ENCODE measurements at places on chromosomes 13 and 19. TPM values are rescaled to one million over a fixed set of nuclear protein-coding genes. Genes with fewer than 3 reads are reported as not detected.

DNA sequence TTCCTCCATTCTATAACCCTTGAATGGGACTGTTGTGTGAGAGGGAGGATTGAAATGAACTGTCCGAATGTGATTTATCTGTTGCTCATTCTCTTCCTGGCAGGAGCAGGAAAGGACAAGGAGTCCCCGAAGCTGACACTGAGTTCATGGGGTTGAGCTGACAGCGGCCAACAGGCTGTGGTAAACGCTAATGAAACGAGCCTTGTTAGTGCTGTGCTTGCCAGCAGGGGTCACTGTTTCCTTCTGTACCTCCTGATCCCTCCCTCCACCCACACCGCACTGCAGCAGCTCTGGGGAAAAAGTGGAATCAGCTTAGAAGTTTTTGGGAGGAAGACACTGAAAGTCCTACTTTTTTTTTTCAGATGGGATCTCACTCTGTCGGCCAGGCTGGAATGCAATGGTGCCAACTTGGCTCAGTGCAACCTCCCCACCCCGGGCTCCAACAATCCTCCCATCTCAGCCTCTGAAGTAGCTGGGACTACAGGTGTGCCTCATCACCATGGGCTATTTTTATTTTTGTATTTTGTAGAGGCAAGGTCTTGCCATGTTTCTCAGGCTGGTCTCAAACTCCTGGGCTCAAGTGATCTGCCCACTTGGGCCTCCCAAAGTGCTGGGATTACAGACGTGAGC lies 6.7 kb upstream of the ZNF761 start:
- H3K27me3 ChIP-seq: no peaks in the 10 kb centered on the region
- peak; percentile 47 for DNase-seq
- no peaks in the 10 kb centered on the region for H3K36me3 ChIP-seq
- H3K4me3 ChIP-seq: no peak overlapping the region

GRCh38 chr13:65260946-65261891 lies 1968.9 kb downstream of the PCDH9 start:
- H3K36me3 ChIP-seq: no peaks in the 10 kb centered on the region
- H3K4me3 ChIP-seq: no peak overlapping the region
- DNase-seq: no peak
- no peaks in the 10 kb centered on the region for H3K4me1 ChIP-seq
- H3K27ac ChIP-seq: no peak overlapping the region

- no peak overlapping the region for H3K27ac ChIP-seq
- no peak overlapping the region for H3K4me3 ChIP-seq
- no peaks in the 10 kb centered on the region for H3K36me3 ChIP-seq
- no peaks in the 10 kb centered on the region for H3K27me3 ChIP-seq
Measured at GRCh38 chr13:62067821-62068220, 652.2 kb upstream of the PCDH20 start.

DNA sequence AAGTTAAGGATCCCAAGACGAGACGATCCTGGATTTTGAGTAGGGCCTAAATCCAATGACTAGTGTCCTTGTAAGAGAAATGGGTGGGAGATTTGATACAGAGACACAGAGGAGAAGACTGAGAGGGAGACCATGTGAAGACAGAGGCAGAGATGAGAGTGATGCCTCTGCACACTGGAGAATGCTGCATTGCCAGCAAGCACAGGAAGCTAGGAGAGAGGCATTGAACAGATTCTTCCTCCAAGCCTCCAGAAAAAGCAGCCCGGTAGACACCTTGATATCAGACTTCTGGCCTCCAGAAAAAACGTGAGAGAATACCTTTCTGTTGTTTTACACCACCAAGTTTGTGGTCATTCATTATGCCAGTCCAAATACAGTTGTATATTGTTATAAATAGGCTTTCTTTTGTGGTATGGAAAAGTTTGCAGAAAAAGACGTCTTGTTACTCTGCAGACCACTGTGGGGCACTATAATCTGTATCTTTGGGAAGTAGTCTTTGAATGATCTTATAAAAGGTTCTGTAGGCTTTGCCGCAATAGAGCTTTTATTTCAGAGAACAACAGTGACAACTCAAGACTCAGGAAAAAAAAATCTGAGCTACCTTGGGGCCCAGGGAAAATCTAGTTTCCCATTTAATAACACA lies 17.9 kb upstream of the RFC3 start:
- H3K27ac ChIP-seq: no peak overlapping the region
- no peaks in the 10 kb centered on the region for H3K36me3 ChIP-seq
- no peaks in the 10 kb centered on the region for H3K27me3 ChIP-seq
- no peaks in the 10 kb centered on the region for H3K4me1 ChIP-seq

DNA sequence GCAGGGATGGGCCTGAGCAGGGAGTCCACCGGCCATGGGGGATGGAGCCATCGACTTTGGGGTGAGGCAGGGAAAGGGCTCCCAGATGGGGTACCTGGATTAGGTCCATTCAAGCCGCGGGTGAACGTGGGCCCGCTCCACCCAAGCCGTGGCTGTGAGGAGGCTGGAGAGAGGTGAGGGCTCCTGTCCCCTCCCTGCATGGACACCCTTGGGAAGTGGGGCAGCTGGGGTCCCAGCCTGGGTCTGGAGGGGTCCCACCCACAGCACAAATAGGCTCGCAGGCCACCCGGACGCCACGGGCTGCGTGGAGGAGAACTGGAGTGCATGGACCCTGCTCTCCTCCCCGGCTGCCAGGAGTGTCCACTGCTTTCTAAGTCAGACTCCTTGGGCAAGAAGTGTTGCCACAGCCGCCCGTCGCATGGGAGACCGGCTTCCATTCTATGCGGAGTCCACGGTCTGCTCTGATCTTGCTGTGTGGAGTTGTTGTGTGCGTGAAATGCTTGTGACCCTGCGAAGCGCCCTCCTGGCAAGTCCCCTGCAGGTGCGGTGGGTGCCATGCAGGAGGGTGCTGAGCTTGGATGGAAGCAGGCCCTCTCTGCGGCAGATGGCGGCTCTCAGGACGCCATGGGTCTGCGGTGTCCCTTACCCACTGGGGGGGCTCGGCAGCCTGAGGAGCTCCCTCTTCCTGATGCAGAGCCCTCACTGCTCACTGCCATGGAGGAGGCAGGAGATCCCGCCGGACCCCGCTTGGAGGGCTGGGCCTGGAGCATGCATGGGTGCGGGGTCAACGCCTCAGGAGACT lies 2.0 kb downstream of the DAZAP1 start:
- no peak for DNase-seq
- H3K27me3 ChIP-seq: no peaks in the 10 kb centered on the region
- peaks cover 54% of the 10 kb centered on the region for H3K4me1 ChIP-seq
- peak overlapping the region; percentile 87 for H3K27ac ChIP-seq
- H3K4me3 ChIP-seq: peak overlapping the region; percentile 90

DNA sequence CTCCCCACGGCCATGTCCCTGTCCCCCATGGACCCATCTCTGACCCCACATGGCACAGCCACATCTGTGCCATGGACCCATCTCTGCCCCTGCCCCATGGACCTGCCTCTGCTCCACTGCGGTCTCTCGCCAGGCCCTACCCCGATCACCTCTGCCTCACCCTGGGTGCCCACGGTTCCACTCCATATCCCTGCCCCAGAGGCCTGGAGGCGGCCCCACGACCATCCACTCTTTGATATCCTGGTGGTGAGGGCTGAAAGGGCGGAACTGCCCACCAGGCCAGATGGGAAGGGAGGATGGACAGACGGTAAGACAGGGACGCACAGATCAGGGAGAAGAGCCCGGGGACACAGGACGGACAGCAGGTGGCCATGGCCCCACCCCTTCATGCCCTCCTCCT lies 327 bp downstream of the PTGER1 start:
- H3K27ac ChIP-seq: no peak overlapping the region
- peaks cover 23% of the 10 kb centered on the region for H3K27me3 ChIP-seq
- DNase-seq: no peak
- peaks cover 33% of the 10 kb centered on the region for H3K4me1 ChIP-seq

GRCh38 chr19:35429698-35430408 lies 18.2 kb upstream of the FFAR2 start:
- H3K27me3 ChIP-seq: no peaks in the 10 kb centered on the region
- H3K4me3 ChIP-seq: no peak overlapping the region
- DNase-seq: no peak
- no peaks in the 10 kb centered on the region for H3K36me3 ChIP-seq
- no peak overlapping the region for H3K27ac ChIP-seq

- H3K4me1 ChIP-seq: no peaks in the 10 kb centered on the region
- H3K36me3 ChIP-seq: no peaks in the 10 kb centered on the region
Measured at GRCh38 chr19:35619290-35619923, 6.9 kb downstream of the HAUS5 start.

- H3K27ac ChIP-seq: no peak overlapping the region
- peaks cover 3% of the 10 kb centered on the region for H3K36me3 ChIP-seq
Measured at GRCh38 chr19:9151367-9151766, 11.2 kb downstream of the ZNF317 start.

DNA sequence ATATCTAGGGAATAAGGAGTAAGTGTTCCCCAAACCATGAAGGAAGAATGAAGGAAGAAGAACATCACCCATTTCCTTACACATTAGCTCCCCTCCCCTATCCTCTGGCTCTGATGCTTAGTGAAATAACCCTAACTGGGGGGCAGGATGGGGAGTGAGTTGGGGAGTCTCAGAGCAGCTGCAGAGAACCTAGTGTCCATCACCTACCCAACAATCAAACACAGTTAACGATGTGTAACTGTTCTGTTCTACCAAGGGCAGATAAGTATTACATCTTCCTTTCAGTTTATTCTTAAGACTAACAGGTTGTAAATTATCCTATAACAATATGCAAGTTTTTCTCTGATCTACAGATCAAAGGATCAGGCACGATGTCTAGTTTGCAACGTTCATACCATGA lies 12.8 kb downstream of the ELF1 start:
- H3K27ac ChIP-seq: no peak overlapping the region
- no peaks in the 10 kb centered on the region for H3K27me3 ChIP-seq
- no peaks in the 10 kb centered on the region for H3K36me3 ChIP-seq
- peaks cover 74% of the 10 kb centered on the region for H3K4me1 ChIP-seq

DNA sequence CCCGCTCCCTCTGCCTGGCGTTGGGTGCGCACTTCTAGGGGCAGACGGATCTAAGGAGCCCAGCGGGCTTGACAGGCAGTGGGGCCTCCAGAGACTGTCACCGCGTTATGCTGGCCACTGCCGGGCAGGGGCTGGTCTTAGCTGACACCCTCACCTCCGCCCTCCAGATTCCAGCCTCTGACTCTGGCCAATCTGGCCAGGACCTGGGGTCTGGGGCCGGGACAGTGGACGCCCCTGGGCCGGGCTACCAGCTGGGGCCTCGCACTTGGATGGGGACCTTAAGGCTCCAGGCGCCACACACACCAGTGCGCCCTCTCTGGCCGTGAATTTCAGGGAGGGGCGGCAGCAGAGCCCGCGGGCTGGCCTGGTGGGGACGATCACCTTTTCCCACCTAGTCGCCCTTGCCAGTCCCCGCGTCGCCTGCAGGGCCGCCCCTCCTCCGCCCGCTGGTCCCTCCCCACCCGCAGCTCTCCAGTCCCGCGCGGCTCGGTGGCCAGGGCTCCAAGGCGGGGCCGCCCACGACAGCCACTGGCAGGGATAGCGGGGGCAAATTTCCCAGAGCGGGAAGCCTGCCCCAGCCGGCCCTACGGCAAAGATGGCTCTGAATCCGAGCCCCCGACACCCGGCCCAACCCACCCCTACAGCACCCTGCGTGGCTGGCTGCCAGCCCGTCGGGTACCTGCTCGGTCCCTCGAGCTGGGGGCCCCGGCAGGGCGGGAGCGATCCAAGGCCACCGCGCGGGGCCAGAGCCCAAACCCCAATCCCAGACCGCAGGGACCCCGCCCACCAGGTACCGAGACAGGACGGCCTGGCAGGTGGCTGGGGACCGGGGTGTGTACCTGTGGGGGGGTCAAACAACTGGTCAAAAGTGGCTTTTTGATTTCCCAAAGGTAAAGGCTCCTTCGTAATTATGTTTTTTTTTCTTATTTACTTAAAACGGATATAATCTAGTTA lies 6.1 kb upstream of the ZNF98 start:
- no peaks in the 10 kb centered on the region for H3K36me3 ChIP-seq
- DNase-seq: no peak
- no peaks in the 10 kb centered on the region for H3K27me3 ChIP-seq
- no peak overlapping the region for H3K27ac ChIP-seq
- no peaks in the 10 kb centered on the region for H3K4me1 ChIP-seq
- no peak overlapping the region for H3K4me3 ChIP-seq

DNA sequence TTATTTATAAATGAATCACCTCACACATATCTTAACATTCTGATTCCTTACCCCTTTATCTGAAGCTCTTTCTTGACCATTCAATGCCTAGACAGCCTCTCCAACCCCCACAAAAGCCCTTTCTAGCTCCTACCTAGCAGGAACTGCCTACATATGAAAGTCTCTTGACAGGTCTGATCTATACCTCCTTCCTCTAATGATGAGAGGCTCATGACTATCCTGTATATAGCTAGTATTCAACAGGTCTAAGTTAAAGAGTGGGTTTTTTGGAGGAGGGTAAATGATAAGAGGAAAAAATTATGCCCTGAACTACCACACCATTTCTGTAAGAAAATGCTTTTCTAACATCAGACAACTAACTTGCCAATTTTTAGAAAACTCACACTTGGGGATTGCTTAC lies 47.0 kb downstream of the RBM26 start:
- H3K27ac ChIP-seq: no peak overlapping the region
- no peak overlapping the region for H3K4me3 ChIP-seq
- no peaks in the 10 kb centered on the region for H3K27me3 ChIP-seq
- DNase-seq: no peak
- no peaks in the 10 kb centered on the region for H3K4me1 ChIP-seq
- H3K36me3 ChIP-seq: peaks cover 29% of the 10 kb centered on the region

The OR7A17 gene
- polyA plus RNA-seq: not detected

All from CD8-positive, alpha-beta memory T cell (primary cell).